Right lobe of liver (tissue), 6 donors: ENCODE measurements at places on chromosomes 5 and 9. TPM values are rescaled to one million over a fixed set of nuclear protein-coding genes. Genes with fewer than 3 reads are reported as not detected.
A peak's percentile ranks its signal among the peaks of the same experiment; 100 is the strongest.

C5orf63 gene
- total RNA-seq: 2.8 TPM

FAM78A gene
- total RNA-seq: 2.4 TPM

IL7R gene
- total RNA-seq: 0.75 TPM

MAMDC2 gene
- total RNA-seq: 0.35 TPM

POU5F2 gene
- total RNA-seq: 0.42 TPM

TIGD6 gene
- 1.5 TPM for total RNA-seq

LCN10 gene
- total RNA-seq: not detected

- H3K27ac ChIP-seq: no peak overlapping the region
- DNase-seq: no peak
- H3K27me3 ChIP-seq: no peaks in the 10 kb centered on the region
- H3K4me3 ChIP-seq: no peak overlapping the region
- H3K4me1 ChIP-seq: no peaks in the 10 kb centered on the region
Measured at GRCh38 chr5:15516486-15516885, 16.5 kb downstream of the FBXL7 start.

- no peak overlapping the region for H3K27ac ChIP-seq
- DNase-seq: peak; percentile 30
- H3K4me1 ChIP-seq: no peaks in the 10 kb centered on the region
- no peaks in the 10 kb centered on the region for H3K27me3 ChIP-seq
Measured at GRCh38 chr5:150286820-150287219, 2.8 kb downstream of the CAMK2A start.

- H3K4me3 ChIP-seq: no peak overlapping the region
- H3K27me3 ChIP-seq: no peaks in the 10 kb centered on the region
- H3K27ac ChIP-seq: no peak overlapping the region
- no peaks in the 10 kb centered on the region for H3K36me3 ChIP-seq
- H3K4me1 ChIP-seq: no peaks in the 10 kb centered on the region
Measured at GRCh38 chr9:80013891-80014290, 442.1 kb downstream of the TLE4 start.

DNA sequence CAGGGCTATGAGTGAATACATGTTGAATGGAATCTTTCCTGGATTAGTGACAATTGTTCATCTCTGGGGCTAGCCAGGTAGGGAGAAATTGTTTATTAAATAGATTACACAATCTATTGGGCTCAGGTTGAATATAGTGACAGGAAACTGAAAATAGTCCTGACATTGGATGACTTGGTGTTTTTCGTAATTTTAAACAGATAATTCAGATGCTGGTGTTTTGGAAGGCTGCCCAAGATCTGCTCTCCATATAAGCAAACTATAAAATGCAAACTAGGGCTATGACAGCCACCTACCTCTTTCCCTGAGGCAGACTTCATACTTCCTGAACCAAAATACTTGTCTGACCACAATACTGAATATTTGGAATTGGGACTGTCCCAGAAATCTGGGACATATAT, 99.1 kb downstream of the ENC1 start:
- H3K27me3 ChIP-seq: no peaks in the 10 kb centered on the region
- H3K4me3 ChIP-seq: no peak overlapping the region
- H3K27ac ChIP-seq: peak overlapping the region; percentile 49

DNA sequence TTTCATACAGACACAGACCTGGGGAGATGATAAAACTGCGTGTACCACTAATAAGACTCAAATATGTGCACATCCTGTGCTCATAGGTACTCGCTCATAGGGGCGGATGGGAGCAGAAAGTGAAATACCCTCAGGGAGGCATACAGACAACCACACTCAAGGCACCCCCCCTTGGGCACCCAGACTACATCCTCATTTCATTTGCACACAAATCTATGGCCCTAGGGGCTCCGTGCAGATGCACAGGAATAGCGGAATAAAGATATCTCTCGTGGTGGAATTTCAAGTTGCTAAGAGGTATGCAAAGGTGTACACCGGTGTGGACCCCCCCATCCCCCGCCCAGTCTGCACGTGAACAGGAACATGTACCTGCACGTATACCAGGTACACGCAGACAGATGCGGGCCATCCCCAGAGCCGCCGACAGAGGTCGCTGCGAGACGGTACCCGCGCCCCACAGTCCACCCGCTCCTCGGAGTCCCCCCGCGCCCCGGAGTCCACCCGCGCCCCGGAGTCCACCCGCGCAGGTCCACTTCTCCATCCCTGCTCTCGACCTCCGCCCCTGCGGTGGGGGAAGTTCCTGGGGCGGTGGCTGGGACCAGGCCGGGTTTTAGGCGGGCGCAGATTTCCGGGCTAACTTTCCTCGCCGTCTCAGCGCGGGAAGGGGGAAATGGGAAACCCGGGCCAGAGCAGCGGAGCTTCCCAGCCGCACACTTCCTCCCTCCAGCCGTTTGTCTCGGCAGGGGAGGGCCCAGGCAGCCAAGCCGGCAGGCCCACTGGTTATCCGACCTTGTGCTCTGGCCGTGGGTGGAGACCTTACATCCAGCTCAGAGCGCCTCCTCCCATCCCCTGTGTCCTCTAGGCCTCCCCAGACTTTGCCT, 1.0 kb upstream of the IL12B start:
- H3K27me3 ChIP-seq: no peaks in the 10 kb centered on the region
- DNase-seq: peak; percentile 57
- H3K27ac ChIP-seq: no peak overlapping the region
- H3K4me1 ChIP-seq: no peaks in the 10 kb centered on the region

DNA sequence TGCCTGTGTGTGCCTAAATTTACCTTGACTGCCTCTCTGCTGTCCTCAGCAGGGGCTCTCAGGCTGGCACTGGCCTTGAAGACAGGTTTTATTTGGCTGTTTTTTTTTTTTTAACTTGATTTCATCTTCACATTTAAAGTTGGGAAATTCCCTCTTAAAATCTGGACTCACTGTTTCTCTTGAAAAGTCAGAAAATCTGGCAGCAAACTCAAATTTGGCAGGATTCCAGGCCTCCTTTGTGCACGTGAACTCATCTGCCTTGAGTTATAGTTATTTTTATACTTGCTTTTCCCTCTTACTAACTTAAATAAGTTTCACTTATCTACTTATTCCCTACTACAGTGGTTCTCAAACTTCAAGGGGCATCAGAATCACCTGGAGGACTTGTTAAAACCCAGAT, 118.4 kb upstream of the MAP3K1 start:
- no peaks in the 10 kb centered on the region for H3K27me3 ChIP-seq
- no peak overlapping the region for H3K27ac ChIP-seq
- no peaks in the 10 kb centered on the region for H3K36me3 ChIP-seq
- no peak overlapping the region for H3K4me3 ChIP-seq

- no peak overlapping the region for H3K4me3 ChIP-seq
- H3K27ac ChIP-seq: no peak overlapping the region
- H3K4me1 ChIP-seq: no peaks in the 10 kb centered on the region
Measured at GRCh38 chr9:106980551-106981101, 117.7 kb downstream of the ZNF462 start.

DNA sequence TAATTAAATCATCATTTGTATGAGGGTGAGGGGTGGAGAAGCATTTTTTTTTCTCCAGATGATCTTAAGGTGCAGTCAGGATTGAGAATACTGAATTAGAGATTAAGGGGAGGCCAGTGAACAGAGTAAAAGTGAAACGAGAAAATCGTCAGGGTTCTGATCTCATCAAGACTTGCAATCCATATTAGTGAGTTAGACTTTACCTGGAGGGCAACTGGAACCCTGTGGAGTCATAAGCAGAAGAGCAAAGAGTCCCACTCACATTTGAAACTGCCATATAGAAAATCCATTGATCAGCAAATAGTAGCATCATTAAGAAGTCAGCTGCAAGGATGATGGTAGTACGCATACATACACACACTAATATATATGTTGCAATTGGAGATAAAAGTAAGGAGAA, 466.2 kb upstream of the PAPPA start:
- H3K27me3 ChIP-seq: no peaks in the 10 kb centered on the region
- no peak overlapping the region for H3K27ac ChIP-seq
- H3K4me1 ChIP-seq: no peaks in the 10 kb centered on the region
- no peaks in the 10 kb centered on the region for H3K36me3 ChIP-seq
- no peak overlapping the region for H3K4me3 ChIP-seq
- no peak for DNase-seq
